ENCODE measurements at places on chromosomes 7 and 10.

DNA sequence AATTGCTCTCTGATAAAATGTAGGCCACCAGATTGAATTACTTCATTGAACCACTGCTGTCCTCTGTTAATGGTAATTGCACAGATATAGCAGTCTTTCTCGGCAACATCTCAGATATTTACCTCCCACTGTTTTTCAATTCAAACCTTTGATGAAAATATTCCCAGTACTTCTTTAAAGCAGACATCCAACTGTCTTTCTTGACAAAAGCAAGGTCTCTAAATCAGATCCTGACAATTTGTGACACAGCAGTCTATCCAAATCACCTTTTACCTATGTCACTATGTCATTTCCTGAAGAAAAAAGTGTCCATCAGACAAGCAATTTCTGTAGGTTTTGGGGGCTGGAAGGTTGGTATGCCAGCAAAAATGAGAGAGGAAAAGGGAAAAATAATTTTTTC is 555.7 kb downstream of the AUTS2 start:
- no peak for DNase-seq

DNA sequence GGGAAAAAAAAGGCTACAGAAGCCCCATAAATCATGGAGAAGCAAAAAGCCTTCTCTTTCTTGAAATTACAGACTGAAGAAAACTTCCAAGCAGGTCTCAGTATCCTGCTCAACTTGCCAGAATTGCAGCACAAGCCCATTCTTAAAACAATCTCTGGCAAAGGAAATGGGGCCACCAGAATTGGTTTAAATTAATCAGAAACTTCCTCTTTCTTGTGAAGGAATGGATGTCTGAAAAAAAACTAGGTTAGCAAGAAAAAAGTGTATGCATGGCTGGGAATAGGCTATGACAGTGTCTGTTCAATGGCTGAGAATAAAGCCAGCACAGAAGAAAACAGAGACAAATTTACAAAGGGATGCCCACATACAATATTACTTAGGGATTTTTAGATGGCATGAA is 59.1 kb downstream of the TFEC start:
- DNase-seq, result no peak

GRCh38 chr10:92929896-92930295 is 81.6 kb downstream of the EXOC6 start:
- DNase-seq, result no peak

DNA sequence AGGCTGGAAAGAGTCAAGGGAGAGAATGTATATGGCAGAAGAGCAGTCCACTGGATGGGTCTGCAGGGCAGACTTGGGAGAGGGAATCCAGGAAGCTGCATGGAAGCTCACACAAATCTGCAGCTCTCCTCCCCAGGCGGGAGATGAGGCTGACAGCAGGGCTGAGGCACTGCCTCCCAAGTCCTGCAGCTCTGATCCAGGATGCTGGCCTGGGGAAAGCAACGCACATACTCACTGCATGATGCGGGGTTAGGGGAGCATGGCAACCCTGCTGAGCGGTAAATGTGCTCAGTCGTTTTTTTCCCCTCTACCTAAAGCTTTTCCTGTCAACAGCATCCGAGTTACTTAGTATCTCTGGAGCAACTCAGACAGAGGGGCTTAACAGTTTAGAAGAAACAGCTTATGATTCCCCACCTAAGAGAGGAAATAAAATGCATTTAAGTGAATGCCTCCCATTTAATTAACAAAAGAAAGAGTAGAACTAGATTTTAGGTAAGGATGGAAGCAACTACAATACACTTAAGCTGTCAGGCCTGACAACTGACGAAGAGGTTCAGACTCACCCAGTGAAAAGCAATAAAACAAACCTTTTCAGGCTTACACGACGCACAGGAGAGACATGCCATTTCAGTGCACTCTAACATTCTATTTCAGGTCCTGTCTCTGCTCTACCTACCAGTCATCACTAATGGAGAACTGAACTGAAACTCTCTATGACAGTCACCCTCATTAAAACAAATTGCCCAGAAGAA is 37.0 kb downstream of the CHCHD3 start:
- DNase-seq, result no peak

DNA sequence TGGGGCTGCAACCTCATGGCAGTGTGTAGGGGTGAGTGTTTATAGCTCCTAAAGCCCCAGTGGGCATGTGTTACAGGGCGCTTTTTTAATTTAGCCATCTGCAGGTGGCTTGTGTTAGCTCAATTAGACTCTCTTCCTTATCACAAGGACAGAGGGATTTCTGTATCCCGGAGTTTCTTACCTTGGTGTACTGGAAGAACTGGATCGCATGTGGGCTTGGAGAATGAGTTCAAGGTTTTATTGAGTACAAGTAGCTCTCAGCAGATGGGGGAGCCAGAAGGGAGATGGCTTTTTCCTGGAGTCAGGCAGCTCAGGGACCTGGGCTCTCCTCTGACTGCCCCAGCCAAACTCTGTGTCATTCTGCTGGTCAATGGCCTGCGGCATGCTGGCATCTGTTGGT is 153.5 kb upstream of the C7orf33 start:
- DNase-seq, result no peak

DNA sequence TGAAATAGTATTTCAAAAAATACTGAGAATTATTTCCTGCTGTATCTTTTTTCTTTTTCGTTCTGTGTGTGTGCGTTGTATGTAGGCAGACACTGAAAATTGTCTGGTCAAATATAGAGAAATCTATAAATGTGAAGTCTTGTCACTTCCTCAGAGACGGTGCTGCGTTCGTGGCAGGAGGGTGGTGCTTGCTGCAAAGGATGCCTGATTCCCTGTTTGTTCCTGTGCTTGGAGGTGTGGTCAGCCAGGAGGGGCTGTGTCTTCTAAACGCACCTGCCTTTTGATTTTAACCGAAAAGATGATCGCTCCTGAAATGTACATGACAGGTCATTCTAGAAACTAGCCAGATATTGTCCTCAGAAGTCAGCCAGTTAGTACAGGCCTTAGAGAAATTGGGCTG is 32.5 kb upstream of the PRKAR1B start:
- DNase-seq, result no peak

- no peak for DNase-seq
Measured at GRCh38 chr10:35652824-35653223, 10.7 kb upstream of the FZD8 start.

- no peak for DNase-seq
Measured at GRCh38 chr10:61942604-61943461, 41.3 kb downstream of the ARID5B start.

DNA sequence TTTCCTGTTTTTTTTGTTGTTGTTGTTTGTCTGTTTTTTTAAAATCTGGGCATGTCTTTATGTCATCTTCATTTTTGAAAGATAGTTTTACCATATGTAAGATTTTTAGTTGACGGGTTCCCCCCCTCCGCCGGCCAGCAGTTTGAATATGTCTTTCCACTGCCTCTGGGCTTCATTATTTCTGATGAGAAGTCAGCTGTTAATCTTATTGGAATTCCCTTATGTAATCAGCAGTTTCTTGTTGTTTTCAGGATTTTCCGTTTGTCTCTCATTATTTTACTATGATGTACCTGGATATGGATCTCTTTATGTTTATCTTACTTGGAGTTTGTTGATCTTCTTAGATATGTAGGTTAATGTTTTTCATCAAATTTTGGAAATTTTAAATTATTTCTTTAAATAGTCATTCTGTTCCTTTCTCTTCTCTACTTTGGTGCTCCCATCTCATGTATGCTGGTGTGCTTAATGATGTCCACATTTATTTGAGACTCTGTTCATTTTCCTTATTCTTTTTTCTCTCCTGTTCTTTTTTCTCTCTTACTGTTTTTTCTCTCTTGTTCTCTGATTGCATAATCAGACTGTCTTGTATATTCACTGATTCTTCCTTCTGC is 9.7 kb downstream of the EXOC6 start:
- DNase-seq, result no peak

DNA sequence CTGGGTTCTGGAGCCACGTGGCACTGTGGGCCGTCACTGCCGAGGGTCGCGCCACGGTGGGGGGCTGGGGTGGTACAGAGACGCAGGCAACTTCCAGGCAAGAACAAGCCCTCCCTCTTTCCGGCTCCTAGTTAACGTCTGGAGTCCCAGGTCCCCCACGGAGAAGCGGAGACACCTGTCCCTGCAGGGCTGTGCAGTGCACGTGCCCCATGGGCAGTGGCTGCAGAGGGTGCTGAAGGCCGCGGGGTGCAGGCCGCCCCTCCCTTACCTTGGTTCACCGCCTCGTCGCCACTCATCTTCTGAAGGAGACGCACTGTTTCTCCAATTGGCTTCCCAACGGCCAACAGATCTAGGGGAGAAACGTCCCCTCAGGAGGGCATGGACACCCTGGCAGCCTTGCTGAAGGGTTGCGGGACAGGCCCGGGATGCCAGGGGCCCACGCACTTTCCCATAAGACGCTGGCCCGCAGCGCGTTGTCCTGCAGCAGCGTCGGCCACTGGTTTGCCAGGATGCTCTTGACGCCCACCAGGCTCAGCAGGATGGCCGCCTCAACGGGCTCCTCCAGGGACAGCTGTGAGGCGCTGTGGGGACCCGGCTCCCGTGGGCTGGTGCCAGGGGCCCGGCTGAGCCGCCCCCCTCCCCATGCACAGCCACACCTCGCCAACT is 24.3 kb upstream of the NKX6-2 start:
- no peak for DNase-seq

DNA sequence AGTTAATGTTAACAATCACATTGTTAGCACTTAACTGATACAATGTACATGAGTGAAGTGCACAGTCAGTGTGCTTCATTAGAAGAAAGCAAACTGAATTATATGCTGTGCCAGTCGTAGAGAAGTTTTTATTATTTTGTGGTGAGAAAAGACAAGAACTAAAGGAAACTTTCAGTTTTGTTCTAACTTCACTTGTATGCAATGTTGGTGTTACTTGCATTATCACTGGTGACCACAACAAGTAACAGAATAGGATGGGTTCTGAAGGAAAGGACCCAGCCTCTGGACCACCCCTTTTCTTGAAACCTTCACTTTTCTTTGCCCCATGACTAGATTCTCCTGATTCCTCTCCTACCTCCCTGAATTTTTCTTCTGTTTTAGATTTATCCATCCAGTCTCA is 123.3 kb upstream of the GAD2 start:
- DNase-seq, result no peak

DNA sequence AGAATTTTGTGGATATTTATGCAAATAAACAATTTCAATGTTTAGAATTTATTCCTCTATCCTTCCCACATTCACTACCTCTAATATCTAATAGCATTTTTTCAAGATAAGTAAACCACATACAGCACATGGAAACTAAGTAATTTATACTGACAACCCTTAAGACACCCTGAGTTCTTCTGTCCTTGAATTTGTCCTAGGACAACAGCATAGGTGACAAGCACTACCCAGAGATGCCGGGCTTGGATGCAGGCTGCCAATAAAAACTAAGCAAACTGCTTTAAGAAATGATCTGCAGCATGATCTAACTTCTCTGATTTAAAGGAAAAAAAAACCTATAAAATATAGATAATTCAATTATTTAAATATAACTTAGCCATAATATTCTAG is 22.7 kb downstream of the NT5C3A start:
- DNase-seq, result no peak

DNA sequence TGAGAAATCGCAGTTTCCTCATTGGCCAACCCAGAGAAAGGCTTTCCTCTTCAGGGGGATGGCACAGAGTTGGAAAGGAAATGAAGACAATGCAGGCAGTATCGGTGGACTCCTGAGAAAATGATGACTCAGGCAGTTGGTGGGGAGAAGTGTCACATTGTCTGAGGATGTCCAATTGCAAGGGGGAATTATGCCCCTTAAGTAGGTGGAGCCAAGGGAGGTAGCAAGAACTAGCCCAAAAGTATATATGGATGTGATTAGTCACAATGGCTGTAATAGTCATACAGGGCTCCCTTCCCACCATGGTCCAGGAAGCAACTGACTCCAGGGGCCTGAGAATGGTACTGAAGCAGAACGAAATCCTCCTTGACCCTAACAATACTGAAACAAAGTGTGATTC is 58.3 kb upstream of the EGFR start:
- DNase-seq, result no peak

DNA sequence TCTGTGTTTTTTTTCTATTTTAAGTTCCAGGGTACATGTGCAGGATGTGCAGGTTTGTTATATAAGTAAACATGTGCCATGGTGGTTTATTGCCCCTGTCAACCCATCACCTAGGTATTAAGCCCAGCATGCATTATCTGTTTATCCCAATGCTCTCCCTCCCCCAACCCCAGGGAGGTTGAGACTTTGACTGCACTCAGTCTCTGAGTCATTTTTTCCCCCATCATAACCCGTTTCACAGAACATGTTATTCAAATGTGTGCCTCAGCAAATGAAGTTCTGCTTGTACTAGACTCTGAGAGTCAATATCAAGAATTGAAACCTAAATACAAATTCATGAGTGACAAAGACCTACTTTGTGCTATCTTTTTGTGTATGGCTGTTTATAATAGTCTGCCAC is 70.0 kb upstream of the CYP26C1 start:
- no peak for DNase-seq

- no peak for DNase-seq
Measured at GRCh38 chr7:140902303-140902953, 22.3 kb downstream of the BRAF start.

GRCh38 chr7:50166997-50167965 is 74.2 kb upstream of the ZPBP start:
- DNase-seq, result no peak

DNA sequence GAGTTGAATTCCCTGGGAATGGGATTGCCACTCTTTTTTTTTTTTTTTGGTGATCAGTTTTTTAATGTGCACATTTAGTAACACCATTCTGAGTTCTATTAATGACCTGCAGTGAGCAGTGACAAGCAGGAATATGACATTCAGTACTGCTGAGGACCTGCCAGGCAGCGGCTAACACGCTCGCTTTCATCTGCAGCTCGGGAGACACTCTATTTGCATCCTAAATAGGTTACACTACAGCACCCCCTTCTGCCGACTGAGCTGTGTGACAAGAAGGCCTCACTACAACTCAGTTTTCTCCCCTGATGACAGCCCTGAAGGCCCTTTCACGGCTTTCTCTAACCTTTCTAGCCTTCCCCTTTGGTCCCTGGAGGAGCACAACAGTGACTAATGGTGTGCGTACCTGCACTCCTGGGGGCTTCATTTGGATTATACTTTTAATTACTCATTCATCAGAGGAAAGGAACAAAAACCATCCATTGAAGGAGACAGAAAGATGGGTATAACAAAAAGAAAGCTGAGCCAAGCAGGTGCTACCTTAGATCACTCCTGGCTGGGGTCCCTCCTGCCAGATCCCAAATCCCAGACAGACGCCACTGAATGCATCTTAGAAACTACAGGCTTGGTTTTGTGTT is 872.4 kb downstream of the LRMDA start:
- DNase-seq, result no peak

DNA sequence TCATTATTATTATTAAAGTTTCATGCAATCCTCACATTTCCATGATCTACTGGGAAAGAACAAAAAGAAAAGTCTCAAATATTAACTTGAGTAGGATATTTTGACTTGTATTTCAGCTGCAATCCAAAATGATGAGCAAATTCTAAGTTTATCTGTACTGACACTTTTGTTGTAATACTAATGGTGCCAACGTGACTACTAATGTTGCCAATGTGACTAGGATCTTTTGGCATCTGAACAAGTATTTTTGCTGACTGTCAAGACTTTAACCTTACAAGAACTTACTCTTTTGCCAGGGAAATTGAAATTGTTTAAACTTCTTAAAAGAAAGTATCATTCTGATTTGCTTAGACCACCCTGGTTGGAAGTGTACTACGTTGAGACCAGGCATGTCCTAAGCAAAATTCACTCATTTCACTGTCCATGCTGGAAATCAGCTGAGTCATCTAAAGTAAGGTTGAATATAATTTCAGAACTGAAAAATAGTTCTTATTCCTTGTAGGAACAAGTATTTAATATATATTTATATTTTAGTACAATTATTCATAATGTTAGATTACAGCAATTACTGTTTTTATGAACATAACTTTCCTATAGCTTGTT is 78.5 kb upstream of the LYZL1 start:
- DNase-seq, result no peak
